Activated naive CD8-positive, alpha-beta T cell treated with anti-CD3 and anti-CD28 coated beads for 36 hours (primary cell): ENCODE measurements at places on chromosomes 4 and X.

- no peak for DNase-seq
Observed at GRCh38 chrX:39472161-39472560, 625.6 kb downstream of the BCOR start.

DNA sequence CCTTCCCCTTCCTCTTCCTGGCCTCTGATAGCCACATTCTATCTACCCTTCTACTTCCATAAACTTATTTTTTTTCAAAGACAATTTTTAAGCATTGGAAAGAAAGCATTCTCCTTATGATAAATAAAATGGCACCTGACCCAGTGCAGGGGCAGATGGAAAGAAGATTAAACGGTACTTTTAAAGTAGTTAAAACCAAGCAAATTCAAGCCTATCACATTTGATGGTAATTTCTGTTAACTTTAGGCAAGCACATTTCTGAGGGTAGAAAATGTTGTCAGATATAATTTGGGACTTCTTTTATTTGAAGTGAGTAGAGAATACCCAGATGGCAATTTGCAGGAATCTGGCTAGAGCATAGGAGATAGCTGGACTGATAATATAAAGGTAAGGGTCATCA is 332.9 kb downstream of the EPHA5 start:
- no peak for DNase-seq

- no peak for DNase-seq
Observed at GRCh38 chr4:135777361-135777760, 1575.8 kb upstream of the PABPC4L start.

DNA sequence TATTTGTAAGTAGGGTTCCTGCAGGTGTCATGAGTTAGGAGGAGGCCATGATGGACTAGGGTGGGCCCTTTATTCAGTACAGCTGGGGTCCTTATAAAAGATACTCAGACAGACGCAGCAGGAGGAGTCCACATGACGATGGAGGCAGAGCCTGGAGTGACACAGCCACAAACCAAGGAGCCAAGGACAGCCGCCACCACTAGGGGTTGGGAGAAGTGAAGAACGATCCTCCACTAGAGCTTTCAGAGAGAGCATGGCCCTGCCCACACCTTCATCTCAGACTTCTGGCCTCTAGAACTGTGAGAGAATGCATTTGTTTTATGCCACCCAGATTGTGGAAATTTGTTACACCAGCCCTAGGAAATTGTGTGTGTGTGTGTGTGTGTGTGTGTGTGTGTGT is 31.1 kb downstream of the JAKMIP1 start:
- DNase-seq = no peak

DNA sequence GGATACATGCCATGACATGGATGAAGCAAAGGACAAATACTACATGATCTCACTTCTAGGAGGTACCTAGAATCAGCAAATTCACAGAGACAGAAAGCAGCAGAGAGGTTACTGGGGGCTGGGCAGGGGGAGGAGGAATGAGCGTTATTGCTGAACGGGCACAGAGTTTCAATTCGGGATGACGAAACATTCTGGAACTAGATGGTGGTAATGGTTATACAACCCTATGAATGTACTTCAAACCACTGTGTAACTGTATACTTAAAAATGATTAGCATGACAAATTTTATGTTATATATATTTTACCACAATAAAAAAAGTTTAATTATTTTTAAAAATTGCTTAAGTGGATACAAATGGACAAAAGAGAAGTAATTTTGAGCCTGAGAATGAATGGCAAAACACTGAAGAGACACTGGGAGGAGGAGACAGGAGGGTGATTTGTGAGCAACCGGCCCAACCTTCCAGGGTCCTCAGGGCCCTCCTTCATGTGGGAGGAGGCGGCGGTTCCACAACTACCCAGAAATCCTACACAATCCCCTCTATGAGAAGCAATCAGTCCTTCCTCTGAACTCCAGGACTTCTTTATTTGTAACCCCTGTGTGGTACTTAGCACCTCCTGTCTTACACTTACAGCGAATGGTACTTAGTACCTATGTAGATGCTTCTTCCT is 14.1 kb downstream of the ACSL1 start:
- DNase-seq = no peak

DNA sequence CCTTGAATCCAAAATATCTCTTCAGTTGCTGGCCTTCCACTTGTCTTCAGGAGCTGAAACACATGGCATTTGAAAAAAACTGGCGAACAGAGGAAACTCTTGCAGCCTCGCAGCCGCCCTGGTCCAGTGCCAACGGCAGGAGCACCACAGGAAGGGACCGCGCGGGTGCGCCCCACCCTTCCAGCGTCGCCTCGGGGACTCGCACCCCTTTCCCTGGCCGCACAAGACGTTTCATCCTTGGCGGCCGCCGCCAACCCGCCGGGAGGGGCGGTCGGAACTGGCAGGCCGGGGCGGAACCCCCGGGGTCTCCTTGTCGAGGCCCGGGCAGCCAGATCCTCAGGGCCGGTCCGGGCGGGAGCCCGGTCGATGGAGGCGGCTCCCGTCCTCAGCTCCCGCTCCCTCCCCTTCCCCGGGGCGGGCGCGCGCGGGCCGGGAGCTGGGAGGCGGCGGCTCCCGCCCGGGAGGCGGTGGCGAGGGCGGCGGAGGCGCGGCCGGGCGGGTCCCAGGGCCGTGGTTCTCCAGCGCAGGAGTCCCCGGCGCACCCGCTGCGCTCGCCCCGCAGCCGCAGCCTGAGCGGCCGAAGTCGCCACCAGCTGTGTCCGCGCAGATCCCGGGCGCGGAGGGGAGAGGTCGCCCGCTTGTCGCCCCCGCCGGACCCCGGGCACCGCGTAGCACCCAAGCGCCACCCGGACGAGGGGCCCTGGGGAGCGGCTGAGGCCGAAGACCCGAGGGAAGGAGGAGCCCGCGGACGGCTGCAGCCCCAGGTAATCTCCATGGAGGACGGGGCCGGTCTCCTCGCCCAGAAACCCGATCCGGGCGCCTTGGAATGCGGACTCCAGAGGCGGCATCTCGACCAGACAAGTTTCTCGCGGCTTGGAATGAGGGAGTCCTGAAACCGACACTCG is 886 bp upstream of the NDST3 start:
- DNase-seq = peak; percentile 3

DNA sequence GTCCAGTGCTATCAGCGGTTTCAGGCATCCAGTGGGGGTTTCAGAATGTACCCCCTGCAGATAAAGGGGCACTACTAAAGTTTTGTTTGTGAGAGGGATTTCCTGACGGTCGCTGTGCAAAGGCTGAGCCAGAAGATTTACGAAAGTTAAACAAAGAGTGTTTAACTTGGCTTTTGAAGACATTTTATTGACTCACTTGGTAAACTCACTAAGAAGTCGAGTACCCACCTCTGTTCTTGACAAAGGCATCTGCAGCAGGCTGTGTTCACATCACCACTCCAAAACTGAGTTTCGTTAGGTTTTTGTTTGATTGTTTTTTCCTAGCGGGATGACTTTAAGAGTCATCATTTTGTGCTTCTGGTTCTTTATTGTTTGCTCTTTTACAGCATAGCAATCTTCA is 143.9 kb upstream of the TBL1X start:
- DNase-seq = no peak

- DNase-seq = no peak
Observed at GRCh38 chr4:185689407-185689806, 122.6 kb downstream of the SORBS2 start.

GRCh38 chrX:1487401-1487800 is 34.7 kb upstream of the ASMTL start:
- no peak for DNase-seq

DNA sequence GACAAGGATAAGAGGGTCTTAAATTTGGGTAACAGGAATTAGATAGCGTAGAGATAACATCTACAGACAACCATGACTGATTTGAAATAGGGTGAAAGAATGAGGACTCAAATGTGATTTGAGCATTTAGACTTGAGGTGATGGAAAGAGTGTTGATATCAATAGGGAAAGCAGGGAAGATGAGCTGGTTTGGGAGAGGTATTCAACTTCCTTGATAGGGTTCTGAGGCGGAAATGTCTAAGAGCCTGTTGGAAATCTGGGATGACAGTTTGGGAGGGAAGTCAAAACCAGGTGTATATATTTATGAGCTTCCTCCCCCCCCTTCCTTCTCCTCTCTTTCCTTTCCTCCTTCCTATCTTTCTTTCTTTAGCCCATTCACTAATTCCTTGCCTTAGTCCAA is 36.5 kb downstream of the KLHL15 start:
- DNase-seq = no peak

DNA sequence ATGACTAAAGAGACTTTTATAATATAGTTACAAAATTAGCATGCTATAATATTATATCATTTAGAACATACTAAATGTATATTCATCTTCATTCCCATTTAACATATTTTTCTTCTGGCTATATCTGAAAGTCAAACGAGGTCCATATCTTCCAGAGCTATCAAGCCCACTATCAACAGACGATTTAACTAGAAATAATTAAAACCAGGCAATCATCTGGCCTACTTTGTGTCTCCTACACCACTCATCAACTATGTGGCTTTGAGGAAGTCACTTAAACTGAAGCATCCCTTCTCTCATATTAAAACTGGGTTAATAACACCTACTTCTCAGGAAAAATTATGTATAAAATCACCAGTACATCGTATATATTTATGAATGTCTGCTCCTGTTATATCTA is 1330.5 kb upstream of the PABPC4L start:
- no peak for DNase-seq

GRCh38 chr4:149029056-149029651 is 586.9 kb upstream of the NR3C2 start:
- DNase-seq = no peak

DNA sequence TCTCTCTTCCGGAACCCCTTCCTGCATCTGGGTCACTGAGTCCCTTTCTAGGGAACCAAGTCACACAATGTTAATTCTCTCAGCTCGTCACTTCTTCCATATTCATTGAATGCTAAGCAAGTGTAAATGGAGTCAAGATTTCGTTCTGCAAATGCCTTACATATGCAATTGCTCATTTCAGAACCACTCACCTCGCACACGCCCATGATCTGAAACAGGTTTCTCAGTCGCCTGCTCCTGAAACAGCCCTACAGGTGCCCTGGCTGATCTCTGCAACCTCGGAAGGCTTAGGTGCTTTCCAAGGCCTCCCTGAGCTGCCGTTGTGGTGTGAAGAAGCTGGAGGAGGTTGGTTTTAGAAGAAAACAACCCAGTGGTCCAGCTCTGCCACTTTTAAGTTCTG is 100.8 kb upstream of the MSX1 start:
- DNase-seq = no peak

DNA sequence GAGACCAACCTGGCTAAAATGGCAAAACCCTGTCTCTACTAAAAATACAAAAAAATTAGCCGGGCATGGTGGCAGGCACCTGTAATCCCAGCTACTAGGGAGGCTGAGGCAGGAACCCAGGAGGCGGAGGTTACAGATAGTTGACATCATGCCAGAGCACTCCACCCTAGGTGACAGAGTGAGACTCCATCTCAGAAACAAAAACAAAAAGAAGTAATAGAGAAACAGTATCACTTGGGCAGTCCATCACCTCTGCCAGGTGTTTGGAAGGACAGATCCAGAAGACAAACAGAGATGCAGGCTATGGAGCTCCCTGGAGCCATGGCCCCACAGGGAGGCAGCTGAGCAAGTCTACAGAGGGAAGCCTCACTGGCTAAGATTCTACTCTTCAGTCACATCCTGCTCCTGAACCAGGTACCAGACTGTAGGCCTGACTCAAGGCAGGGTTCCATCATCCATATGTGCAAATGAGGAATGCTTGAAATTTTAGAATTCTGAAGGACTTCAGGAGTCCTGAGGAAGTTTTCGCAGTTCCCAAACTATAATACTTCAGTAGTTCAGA is 81.4 kb upstream of the CPEB2 start:
- no peak for DNase-seq

- DNase-seq = no peak
Observed at GRCh38 chrX:30680618-30681017, 27.4 kb downstream of the GK start.

DNA sequence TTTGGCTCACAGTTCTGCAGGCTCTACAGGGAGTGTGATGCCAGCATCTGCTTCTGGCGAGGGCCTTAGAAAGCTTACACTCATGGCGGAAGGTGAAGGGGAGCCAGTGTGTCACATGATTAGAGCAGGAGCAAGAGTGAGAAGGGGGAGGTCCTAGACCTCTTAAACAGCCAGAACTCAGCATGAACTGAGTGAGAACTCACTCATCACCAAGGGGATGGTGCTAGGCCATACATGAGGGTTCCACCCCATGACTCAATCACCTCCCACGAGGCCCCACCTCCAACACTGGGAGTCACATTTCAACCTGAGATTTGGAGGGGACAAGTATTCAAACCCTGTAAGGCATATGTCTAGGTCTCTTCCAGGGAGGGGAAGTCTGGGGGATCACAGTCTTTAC is 33.4 kb downstream of the SPRY1 start:
- no peak for DNase-seq

DNA sequence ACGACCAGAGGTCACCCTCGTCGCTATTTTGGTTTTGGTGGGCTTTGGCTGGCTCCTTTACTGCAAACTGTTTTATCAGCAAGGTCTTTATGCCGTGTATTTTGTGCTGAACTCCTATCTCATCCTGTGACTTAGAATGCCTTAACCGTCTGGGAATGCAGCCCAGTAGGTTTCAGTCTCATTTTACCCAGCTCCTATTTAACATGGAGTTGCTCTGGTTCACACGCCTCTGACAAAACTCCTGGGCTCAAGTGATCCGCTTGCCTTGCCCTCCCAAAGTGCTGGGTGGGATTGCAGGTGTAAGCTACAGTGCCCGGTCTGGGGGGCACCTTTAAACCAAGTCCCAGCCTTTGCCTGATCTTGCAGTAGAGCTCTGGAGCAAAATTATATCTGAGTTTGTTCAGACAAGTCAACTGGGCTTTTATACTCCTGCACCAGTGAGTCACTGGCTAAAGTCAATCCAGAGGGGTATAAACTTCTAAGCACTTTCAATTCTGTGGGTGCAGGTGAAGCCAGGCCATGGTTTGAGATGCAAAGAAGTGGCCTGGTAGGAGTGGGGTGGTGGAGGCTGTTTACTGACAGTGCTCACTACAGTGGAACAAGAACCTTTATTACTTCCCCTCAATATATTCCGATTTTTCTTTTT is 50.2 kb downstream of the MGST2 start:
- DNase-seq = no peak

DNA sequence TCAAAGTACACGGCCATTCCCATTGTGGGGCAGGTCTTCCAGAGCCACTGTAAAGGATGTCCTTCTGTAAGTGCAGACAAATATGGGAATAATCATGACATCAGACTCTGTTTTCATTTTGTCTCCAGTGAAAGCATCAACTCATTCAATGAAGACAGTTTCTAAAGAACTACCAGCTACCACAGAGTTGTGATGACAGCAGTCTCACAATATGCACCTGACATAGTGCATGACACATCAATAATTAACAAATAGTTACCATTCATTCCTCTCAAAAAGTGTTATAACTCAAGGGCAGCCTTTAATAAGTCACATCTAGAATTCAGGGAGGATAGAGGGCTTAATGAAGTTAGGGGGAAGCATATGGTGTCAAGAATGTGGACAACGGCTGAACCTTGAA is 20.2 kb downstream of the MTTP start:
- DNase-seq = no peak
